ENCODE measurements at places on chromosomes 7 and 10.

DNA sequence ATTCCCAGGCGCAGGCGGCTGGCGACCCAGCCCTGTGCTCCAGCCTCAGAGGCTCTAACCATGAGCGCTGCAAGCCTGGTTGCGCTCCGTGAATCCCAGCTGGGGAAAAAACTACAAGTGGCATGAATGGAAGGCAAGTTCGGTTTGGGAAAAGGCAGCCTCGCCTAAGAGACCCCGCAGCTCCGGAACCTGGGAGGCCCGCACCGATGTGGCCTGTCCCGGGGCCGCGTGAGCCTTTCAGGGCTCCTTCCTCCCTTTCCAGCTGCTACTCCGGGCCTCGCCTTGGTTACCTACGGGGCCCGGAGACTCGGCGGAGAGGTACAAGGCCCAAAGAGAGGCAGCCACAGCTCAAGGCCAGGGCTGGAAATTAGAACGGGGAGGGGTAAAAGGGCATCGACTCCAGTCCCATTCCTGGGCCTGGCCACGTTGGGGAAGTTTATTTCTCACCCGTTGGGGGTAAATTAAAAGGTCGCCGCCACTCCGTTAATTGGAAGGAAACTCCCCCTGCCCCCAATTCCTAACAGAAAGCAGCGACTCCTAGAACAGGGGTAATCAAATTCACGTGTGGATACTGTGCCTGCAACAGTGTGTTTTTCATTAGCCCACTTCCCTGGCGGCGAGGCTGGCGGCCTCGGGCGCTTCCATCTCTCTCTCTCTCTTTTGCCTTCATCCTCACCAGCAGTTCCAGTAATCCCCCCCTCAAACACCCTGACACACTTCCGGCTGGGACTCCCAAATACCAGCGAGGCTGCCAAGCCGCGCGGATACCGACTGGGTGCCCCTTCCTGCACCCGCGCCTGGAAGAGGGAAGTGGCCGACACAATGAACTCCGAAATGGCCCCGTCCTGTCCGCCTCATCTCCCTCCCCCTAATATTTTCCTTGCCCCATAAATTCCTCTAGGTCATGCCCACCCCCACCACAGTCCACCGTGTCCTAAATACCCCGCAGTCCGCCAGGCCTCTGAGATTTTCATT is 1.5 kb upstream of the HOXA9 start:
- no peak for DNase-seq

GRCh38 chr7:51255036-51255435 is 61.6 kb downstream of the COBL start:
- no peak for DNase-seq

GRCh38 chr10:44389150-44389549 is 4.3 kb upstream of the CXCL12 start:
- no peak for DNase-seq

DNA sequence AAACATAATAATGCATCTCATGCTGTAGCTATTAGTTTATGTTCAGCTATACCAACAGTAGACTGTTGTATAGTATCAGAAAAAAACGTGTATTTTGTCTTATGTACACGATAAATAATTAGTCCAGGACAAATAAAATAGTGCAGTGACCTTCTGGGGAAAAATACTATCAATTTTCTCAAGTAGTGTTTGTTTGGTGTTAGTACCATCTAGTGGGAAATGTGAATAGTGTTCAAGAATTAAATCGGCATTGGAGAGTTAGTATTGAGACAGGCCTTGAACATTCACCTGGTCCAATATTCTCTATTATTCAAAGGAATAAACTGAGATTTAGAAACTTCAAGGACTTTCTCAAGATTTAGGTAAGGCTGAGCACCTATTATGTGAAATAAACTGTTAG is 21.7 kb upstream of the OR2A5 start:
- DNase-seq, result peak; percentile 47

GRCh38 chr10:26384600-26384999 is 53.5 kb upstream of the APBB1IP start:
- DNase-seq, result no peak

DNA sequence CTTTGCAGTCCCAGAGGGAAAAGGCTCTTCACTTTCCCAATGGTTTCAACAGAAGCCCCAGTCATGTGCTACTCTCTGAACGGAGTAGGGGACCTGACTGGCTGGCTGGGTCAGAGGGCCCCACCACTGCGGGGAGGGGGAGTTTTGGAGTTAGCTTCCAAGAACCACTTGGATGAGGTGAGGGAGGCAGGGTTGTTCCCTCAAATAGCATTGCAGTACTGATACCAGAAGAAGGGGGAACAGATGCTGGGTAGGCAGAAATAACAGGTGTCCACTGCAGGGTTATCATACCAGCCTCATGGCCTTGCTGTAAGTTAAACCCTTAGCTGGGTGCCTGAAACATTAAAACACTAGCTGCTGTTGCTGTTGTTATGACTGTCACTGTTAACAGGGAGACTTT is 131.3 kb downstream of the UBE2H start:
- no peak for DNase-seq

DNA sequence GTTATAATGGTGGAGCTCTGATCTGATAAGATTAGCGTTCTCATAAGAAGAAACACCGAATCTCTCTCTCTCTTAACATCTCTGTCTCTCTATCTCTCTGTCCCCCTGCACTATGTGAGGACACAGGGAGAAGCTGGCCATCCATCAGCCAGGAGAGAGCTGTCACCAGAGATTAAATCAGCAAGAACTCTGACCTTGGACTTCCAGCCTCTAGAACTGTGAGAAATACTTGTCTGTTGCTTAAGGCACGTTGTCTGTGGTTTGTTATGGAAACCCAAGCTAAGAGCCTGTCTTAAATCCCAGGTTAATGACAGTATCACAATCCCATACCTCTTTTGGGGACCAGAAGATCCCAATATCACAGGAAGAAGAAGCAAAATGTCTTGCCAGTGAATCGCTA is 132.0 kb upstream of the AKR1E2 start:
- no peak for DNase-seq

DNA sequence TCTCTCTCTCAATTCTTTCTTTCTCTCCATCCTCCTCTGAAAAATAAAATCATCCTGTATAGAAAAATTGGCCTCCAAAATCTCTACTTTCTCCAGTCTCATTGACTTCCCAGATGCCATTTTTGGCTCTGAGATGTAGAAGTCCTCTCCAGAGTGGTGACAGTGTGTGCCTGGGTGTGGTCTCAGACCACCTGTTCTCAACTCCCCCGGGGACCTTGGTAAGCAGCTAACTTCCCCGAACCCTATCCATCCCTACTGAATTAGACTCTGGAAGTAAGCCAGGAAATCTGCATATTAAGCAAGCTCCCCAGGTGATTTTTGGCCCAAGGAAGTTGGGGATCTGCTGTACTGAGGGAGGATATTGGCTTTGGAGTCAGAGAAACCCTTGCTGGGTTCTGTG is 120.5 kb downstream of the WDR11 start:
- DNase-seq, result no peak

DNA sequence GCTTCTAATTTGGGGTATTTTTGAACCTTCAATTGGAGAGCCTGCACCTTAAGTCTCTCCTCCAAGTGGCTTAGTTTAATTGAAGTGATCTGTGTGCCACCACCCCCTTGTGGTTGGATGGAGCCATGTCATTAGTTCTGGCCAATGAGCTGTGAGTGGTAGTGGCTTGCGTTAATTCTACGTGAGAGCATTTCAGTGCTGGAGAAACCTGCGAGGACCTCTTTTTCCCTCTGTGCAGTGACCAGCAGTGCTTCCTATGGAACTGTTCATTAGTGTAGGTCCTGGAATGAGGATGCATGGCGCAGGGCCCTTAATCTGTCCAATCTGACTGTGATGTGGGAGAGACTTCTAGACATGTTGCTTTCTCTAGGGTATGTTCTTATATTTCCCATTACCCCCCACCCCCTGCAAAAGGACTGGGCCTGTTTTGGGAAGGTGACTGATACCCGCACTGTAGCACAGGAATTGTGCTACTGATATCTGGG is 3.8 kb downstream of the HILPDA start:
- DNase-seq, result peak; percentile 35

GRCh38 chr10:132961787-132962622 is 19.6 kb upstream of the CFAP46 start:
- DNase-seq, result peak; percentile 14

DNA sequence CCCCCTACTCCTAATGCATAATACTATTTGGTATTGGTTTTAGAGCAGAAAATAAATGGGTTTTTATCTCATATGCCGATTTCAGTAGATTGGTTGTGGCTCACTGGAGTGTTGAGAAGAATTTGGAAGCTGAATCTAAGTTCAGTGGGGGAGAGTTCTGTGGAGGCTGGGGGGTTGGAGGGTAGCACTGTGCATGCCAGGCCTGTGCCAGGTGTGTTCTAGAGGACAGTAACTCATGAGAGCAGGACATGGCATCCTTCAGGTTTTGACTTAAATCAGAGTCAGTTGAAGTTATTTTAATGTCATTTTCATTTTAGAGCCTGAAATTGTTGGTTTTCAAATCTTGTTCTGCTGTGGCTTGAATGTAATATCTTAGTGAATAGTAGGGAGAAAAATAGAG is 79.5 kb downstream of the EEPD1 start:
- DNase-seq, result no peak

DNA sequence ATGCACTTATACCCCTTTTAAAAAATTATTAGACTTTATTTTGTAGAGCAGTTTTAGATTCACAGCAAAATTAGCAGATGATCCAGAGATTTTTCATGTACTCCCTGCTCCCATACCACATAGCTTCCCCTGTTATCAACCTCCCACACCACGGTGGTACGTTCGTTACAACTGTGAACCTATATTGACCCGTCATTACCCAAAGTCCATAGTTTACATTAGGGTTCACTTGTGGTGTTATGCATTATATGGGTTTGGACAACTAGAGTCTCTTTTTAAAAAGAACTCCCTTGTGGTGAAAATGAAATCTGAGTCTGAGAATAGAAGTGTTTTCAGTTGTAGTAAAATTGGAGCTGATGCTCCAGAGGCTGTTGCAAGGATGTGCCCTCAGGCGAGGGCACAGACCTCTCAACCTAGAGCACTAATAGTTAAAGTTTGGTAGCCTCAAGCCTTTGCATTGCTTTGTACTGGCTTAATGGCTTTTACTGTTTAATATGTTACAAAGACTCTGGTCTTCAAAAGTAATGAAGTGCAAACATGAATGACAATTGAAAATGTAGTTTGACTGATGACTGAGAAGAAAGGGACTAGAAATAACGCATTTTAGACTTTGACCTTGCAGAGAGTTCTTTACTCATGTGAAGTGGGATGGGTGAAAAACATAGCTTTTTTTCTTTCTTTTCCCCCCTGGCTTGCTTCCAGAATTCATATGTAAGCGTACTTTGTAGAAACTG is 30.6 kb upstream of the CSTF2T start:
- no peak for DNase-seq

DNA sequence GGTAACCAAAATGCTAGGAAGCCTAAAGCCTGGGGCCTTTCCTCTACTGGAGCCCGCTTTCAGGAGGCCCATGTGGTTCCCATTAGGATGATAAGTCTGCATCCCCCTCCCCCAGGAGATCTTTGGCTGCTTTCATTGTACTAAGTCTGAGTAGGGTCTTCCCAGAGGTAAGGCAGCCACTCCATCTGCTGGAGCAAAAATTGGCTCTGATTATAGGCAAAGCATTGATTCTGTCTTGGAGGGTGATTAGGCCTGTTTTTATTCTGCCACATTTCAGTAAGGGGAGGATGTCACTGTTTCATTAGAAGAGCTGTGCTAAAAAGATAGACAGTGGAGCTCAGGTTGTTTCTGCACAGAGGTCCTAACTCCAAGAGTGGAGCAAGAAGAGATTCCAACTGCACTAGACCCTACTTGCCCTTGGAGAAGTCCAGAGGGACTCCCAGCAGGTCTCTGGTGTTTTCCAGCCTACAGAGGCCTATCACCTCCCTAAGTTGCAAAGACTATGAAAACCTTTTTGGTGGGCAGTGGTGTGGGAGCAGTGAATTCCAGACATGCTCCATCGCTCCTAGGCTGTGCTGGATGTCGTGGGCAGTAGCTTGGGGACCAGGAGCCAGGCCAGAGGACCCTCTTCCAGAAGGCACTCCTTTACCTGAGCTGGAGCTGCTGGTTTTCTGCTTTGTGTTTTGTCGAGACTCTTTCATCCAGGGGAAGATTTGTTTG is 7.1 kb upstream of the HOXA2 start:
- DNase-seq, result no peak

DNA sequence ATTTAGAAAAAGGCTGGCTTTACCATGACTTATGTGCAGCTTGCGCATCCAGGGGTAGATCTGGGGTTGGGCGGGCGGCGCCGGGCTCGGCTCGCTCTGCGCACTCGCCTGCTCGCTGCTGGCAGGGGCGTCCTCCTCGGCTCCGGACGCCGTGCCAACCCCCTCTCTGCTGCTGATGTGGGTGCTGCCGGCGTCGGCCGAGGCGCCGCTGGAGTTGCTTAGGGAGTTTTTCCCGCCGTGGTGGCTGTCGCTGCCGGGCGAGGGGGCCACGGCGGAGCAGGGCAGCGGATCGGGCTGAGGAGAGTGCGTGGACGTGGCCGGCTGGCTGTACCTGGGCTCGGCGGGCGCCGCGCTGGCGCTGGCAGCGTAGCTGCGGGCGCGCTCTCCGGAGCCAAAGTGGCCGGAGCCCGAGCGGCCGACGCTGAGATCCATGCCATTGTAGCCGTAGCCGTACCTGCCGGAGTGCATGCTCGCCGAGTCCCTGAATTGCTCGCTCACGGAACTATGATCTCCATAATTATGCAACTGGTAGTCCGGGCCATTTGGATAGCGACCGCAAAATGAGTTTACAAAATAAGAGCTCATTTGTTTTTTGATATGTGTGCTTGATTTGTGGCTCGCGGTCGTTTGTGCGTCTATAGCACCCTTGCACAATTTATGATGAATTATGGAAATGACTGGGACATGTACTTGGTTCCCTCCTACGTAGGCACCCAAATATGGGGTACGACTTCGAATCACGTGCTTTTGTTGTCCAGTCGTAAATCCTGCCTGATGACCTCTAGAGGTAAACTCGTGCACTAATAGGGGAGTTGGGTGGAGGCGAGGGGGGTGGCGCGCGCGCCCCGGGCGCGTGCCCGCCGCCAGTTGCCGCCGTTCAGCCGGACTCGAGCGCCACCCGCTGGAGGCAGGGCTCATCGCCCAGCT is at the start of gene HOXA5:
Gene HOXA5, minus strand, starts transcription at position 659 of the 927 bp plus-strand sequence. Its CDS starts 74 bp downstream, at position 585.
- DNase-seq, result peak; percentile 90

DNA sequence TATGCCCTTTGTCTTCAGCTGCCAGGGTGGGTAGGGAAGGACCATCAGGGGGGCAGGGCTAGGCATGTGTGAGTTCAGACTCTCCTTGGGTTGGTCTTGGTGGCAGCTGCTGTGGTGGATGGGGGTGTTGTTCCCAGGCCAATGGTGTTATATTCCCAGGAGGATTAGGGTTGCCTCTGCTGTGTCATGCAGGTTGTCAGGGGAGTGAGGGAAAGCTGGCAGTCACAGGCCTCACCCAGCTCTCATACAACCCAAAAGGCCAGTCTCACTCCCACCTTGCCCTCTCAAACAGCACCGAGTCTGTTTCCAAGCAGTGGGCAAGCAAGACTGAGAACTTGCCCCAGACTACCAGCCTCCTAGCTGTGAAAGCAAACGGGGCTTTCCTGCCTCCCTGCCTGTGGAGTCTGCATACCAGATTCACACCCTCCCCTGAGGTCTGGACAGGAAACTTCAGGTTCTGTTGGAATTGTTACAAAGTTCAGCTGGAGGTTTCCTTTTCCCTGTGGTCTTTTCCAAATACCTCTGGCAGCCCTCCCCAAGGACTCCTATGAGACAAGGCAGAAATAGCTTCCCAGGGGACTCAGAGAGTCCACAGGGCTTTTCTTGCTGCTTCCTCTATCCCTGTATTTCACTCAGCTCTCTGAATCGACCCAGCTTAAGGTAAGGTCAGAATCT is 1.4 kb downstream of the HYAL4 start:
- no peak for DNase-seq

- DNase-seq, result no peak
These were observed 49.0 kb upstream of the CALD1 start for GRCh38 chr7:134730411-134730829.

GRCh38 chr10:125008689-125009638 is 67.0 kb downstream of the ZRANB1 start:
- no peak for DNase-seq
